ENCODE measurements at places on chromosomes 6 and 20.

- no peak for DNase-seq
These were observed 106.2 kb downstream of the KIF13A start for GRCh38 chr6:17881085-17881858.

GRCh38 chr20:10360878-10361277 is 73.1 kb downstream of the MKKS start:
- no peak for DNase-seq

DNA sequence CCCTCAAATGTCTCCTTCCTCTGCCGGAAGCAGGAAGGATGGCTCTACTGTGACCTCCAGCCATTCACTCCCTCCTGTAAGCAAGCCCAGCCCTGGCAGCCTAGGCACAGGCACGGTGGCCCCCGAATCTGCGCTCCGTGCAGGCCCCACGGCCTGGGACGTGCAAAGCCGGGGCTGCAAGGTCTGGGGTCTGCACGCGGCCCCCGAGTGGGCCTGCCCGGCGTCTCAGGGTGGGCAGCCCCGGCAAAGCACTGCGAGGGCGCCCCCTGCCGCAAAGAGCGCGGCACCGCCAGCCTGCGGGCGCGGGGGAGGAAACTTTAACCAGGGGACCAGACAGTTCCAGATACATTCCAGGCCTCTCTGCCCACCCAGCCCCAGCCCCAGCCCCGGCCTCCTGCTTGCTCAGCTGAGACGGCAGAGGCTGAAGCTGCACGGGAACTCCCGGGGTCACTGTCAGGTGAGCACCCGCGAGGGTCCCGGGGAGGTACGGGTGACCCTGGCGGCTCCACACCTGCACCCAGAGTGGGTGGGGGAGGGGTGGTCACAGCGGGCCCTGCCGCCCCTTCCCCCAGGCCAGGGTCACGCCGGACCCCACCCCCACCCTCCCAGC is 98.8 kb downstream of the ASXL1 start:
- peak; percentile 66 for DNase-seq

DNA sequence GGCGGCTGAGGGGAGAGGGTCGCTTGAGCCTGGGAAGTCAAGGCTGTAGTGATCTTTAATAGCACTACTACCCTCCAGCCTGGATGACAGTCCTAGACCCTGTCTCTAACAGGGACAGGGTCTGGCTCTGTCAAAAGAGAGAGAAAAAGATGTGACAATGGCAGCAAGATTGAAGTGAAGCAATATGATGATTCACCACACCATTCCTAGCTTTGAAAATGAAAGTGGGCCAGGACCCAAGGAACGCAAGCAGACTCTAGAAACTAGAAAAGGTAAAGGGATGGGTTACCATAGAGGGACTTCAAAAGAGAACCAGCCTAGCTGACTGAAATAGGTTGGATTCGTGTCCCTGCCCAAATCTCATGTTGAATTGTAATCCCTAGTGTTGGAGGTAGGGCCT is 426.9 kb downstream of the HTR1B start:
- no peak for DNase-seq

GRCh38 chr20:3010985-3011723 is 32.3 kb upstream of the GNRH2 start:
- DNase-seq, result no peak

- peak; percentile 6 for DNase-seq
These were observed 6.0 kb downstream of the APMAP start for GRCh38 chr20:24986436-24987015.

- no peak for DNase-seq
These were observed 17.2 kb upstream of the MAS1L start for GRCh38 chr6:29504961-29505360.

GRCh38 chr6:33591424-33592032 is 11.5 kb upstream of the BAK1 start:
- no peak for DNase-seq

DNA sequence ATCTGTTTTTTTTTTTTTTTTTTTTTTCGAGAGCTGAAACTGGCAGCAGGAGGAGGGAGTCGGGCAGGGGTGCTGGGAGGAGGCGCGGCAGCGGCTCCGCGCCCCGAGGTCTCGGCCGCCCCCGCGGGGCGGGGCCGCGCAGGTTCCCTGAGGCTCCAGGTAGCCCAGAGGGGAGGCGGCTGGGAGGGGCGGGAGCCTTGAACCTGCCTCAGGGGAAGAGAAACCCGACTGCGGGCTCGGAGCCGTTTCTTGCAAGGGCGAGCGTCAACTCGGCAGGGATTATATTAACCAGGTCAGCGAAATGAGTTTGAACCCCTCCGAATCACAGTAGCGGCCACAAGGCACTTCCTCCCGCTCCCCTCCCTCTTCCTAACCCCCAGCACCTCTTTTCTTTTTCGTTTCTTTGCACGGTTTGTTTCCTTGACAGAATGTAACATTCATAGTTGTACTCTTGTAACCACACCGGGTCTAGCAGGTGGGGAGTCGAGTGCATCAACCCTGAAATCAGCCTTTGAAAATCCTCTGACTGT is 2.0 kb downstream of the MYB start:
- DNase-seq, result peak; percentile 86

DNA sequence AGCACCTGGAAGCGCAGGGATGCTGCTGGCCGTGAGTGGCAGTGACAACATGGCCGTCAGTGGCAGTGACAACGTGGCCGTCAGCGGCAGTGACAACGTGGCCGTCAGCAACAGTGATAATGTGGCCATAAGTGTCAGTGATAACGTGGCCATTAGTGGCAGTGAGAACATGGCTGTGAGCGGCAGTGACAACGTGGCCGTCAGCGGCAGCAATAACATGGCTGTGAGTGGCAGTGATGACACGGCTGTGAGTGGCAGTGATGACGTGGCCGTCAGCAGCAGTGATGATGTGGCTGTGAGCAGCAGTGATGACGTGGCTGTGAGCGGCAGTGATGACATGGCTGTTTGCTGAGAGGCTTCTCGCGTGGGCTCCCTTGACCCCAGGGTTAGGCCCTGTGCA is 169.8 kb downstream of the ERMARD start:
- DNase-seq, result no peak

GRCh38 chr6:70381417-70381782 is 31.9 kb upstream of the FAM135A start:
- no peak for DNase-seq

DNA sequence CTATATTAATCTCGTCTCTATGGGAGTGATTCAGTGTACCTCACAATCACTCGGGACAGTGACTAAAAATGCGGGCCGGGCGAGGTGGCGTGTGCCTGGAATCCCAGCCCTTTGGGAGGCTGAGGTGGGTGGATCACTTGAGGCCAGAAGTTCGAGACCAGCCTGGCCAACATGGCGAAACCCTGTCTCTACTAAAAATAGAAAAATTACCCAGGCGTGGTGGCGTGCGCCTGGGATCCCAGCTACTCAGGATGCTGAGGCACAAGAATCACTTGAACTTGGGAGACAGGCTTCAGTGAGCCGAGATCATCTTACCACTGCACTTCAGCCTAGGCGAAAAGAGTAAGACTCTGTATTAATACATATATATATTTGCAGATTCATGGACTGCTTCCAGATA is 17.4 kb downstream of the POPDC3 start:
- DNase-seq, result no peak

DNA sequence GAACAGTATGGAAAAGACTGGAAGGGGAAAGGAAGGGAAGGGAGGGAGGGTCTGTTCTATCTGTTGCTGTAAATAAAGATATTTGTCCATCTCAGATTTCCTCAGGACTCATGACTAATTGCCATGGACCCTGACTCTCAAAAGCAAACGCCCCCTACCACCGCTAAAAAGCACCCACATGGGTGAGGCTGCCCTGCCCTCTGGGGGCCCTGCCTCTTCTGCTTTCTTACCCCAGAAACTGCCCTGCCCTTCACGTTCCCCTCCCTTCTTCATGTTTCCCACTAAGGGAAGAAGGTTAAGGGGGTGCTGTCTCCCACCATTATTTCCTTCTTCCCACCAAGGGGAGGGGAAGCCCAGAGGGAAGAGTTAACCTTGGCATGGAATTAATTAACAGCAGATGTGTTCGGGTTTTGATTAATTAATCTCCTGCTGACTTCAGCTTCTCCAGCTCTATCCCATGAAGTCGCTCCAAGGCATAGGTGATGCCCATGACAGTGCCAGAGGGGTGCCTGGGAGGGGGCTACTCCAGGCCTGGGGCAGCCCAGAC is 16.0 kb downstream of the MDFI start:
- DNase-seq, result no peak

DNA sequence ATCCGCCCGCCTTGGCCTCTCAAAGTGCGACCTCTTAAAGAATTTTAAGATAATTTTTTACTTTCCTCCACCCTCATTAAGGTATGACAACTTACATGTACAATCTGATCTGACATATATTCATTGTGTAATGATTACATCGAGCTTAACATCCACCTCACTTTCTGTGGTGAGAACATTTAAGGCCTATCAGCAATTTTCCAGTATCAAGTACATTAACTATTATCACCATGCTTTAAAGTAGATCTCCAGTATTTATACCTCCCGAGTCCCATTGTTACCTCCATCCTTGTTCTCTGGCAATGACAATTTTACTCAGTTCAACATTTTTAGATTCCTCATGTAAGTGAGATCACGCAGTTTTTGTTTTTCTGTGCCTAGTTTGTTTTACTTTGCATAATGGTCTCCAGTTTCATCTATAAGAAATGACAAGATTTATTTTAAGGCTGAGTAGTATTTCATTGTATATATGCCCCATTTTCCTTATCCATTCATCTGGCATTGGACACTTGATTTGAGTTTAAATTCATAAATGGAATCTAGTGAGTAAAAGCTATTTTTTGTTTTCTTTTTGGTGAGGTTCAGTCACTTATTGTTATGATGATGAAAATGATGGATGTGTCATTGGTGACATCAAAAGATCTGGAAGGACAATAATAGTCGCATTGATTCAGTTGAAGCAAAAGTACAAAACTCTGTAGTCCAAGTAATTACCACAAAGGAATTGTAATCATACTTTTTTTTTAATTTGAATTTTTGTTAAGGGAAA is 87.0 kb downstream of the OR2B2 start:
- DNase-seq, result no peak

DNA sequence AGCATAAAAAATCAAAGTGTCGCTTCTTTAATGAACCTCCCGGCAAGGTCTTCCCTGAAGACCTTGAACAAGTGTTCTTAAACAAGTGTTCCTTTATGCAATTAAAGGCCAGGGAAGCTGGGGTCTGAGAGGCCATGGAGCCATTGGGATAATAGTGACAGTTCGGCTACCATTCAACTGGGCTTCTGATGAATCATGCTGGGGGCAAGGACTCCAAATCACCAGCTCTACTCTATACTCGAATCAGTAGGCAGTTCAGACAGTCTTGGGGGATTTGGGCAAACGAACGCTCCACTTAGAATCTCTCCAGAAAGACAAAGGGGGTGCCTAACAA is 34.7 kb upstream of the EZR start:
- DNase-seq, result no peak
